ENCODE measurements at places on chromosomes 11 and 22. TPM values are rescaled to one million over a fixed set of nuclear protein-coding genes. Genes with fewer than 3 reads are reported as not detected.

Gene KCNJ11
- total RNA-seq: 0.35 TPM

Gene TENM4
- total RNA-seq: 306 TPM

Gene RAG2
- not detected for total RNA-seq

Gene OR52I1
- total RNA-seq: not detected

Gene CHRM4
- not detected for total RNA-seq

Data from renal cortical epithelial cell (primary cell).